ENCODE measurements at places on chromosomes 4 and X.

- DNase-seq: no peak
These were observed 210.4 kb downstream of the MID1IP1 start for GRCh38 chrX:39011454-39012221.

DNA sequence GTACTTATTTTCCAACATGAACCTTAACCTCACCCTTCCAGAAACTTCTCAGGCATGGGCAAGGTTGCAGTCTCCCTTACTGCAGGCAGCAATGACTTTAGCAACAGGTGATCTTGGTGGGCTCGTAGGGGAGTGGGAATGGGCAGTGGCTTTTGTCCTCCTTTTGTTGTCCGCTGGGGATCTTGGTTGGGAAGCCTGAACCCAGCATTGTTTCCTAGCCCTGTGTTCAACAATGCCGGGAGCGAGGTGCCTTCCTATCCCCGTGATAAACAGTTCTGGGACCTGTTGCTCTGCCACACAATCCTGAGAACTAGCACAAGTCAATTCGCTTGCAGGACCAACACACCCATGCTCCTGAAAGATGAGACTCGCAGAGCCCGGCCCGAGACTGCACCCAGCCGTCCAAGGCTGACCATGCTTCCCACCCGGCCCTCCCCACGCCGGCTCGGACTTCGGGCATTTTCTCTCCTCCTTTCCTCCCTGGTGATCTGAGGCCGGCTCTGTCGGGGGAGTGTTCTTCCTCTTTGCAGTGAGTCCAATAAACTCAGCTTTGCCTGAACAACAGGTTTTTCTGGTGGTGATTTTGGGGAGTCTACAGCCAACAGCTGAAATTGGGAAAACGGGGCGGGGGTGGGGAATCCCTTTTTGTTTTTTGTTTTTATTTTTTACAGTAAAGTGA is 20.2 kb downstream of the IRAK1 start:
- DNase-seq: no peak

DNA sequence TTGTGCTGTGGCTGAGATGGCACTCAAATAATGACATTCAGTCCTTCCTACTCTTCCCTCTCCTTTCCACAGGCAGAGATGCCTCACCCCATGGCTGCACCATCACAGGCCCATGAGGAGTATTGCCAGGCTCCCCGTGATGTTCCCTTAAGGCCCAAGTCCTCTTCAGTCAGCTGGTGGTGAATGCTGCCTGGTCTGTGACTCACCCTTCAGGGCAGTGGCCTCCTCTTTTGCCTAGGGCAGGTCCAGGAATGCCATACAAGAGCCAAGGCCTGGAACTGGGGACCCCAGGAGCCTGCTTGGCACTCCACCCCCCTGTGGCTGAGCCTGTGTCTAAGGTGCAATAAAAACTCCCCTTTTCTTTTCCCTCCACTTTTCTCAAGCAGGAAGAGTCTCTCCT is 144.2 kb upstream of the GEMIN8 start:
- no peak for DNase-seq

DNA sequence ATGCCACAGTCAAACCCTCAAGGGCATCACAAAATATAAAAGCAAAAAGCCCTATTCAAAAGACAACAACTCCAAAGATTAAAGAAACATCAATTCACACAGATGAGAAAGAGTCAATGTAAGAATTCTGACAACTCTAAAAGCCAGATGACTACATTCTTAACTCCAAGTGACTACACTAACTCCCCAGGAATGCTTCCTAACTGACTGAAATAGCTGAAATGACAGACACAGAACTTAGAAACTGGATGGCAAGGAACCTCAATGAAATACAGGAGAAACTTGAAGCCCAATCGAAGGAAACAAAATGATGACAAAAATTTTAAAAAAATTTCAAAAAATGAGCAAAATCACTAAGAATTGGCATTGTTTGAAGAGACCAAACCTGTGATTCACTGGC is 1047.6 kb upstream of the PCDH10 start:
- no peak for DNase-seq

DNA sequence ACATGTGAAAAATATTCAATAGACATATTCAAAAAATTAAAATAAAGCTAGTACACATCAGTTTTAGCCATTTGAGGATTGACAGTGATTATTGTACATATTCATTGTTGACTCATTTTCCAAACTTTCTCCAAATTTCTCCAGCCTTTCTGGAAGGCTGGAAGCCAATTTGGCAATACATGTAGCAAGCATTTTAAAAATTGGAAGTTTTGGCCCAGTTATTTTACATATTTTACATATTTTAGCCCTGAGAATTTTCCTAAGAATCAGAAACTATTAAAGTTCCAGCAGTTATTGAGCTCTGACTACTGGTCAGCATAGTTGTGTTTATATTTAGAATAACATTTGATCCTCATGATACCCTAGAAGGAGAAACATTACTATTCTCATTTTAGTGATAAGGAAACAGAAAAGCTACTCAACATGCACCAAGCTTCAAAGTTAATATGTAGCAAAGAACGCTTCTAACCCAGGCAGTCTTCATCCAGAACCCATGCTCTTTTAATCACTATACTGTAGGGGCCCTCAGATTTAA is 3.2 kb downstream of the CABS1 start:
- DNase-seq: no peak

GRCh38 chr4:8745005-8745790 is 126.4 kb downstream of the HMX1 start:
- no peak for DNase-seq

GRCh38 chrX:83145876-83146275 is 362.2 kb upstream of the POU3F4 start:
- no peak for DNase-seq

GRCh38 chr4:87944967-87945366 is 30.5 kb upstream of the SPP1 start:
- DNase-seq: no peak

DNA sequence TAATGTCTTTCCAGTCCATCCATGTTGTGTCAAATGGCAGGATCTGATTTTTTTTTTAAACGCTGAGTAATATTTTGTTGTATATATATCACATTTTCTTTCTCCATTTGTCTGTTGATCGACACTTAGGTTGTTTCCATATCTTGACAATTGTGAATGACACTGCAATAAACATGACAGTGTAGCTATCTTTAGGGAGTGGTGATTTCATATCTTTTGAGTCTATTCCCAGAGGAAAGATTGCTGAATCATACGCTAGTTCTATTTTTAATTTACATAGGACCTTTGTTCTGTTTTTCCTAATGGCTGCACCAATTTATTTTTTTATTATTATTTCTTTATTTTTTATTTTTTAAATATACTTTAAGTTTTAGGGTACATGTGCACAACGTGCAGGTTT is 470.7 kb downstream of the CCSER1 start:
- no peak for DNase-seq

DNA sequence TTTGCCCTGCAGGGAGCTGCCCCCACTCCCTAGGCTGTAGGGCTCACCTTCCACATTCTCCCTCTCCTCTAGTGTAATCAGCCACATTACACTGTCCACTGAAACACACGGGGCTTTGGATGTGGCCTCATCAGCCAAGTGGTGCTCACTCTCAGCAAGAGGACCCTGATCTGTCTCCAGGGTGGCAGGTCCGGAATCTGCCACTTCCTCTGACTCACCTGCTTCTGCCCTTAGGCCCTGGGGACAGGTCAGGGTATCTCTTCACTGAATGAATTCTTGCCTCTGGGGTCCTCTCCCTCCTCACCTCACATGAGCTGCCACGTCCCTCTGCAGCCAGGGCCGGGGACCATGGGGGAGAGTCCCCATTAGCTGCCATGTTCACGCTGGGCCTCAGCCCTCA is 15.9 kb downstream of the ZNF41 start:
- no peak for DNase-seq

DNA sequence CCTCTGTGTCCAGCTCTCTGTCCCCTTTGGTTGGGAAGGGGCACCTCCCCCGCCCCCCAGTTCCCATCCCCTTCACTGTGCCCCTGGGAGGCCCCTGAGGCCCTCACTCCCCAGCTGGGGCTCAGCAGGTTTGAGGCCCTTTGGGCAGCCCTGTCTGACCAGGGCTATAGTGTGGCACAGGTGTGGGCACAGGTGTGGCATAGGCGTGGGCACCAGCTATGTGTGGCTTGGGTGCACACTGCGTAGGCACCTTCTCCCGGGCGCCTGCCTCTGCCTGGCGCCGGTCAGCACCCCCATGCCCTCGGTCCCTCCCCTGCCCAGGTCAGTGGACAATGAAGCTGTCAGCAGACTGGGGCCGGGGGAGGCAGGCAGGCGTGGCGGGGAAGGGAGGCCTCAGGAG is 7.5 kb upstream of the FGFR3 start:
- DNase-seq: no peak

GRCh38 chrX:149491812-149492211 is 13.3 kb downstream of the IDS start:
- DNase-seq: no peak

- no peak for DNase-seq
These were observed 21.3 kb upstream of the SFRP2 start for GRCh38 chr4:153809916-153810810.

GRCh38 chrX:19886883-19887531 is 393 bp downstream of the SH3KBP1 start:
- peak; percentile 64 for DNase-seq

DNA sequence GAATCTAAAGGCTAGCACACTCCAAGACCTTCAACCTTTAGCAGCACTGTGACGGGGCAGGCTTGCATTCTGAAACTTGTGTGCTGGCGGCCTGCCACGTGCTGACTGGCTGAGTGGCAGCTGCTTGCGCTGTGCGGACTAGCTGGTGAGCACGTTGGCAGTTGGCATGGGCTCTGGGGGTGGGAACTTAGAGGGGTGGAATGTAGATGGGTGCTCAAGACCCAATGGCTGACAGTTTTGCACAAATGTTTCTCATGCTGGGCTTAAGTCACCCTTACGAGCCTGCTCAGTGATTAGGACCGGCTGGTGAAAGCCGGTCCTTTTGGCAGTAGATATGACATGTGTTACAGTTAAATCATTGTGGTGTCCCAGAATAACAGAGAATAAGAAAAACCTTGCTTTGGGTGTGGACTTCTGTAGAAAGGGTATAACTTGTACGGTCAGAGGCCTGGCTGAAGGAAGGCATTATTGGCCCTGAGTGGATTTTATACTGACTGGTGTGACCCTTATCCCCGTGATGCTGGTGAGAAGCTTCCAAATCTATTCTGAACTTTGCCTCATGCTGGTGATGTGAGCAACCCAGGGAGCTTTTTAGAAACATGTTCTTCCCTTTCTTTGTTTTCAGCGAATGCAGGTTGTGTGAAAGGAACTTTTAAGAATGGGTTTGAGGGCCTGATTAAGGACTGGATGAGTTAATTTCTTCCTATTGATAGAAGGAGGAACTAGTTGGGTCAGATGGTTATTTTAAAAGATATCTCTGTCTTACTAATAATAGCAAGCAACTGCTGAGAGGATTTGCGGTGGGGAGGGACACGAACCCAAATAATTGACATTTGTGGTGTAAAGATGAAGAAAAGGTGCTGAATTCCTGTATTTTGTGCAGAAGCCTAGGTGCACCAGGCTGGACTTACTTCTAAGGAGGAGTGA is 107.4 kb upstream of the SLC4A4 start:
- no peak for DNase-seq

DNA sequence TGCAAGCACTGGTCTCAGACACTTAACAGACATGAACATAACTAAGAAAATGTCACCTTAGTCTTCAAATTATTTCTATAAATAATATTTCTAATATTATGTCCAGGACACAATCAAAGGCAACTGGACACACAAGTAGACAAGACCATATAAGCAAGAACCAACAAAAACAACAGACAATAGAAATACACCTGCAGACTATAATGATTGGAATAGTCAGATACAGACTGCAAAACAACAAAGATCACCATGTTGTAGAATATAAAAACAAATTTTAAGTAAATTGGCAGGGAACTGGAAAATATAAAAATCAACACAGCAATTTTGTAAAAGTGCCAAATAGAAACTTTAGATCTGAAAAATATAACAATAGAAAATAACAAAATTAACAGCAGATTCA is 220.7 kb downstream of the CLCN4 start:
- DNase-seq: no peak

GRCh38 chr4:182885022-182885737 is 32.0 kb downstream of the DCTD start:
- DNase-seq: no peak

DNA sequence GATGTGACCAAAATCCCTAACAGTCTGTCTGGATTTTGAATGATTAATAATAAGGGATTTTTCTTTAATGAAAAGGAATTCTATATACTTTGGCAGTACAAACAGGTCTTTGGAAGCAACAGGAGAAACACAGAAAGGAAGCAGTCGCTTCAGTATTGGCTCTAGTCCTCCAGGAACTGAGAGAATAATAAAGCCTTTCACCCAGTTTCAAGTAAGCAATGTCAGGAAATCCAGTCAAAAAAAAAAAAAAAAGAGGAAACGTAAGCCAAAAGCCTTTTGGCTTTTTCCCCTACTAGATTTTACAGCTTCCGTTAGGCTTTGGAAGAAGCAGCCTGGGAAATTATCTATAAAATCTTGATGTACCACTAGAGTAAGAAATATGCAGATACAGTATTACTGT is 61.7 kb upstream of the HDAC8 start:
- DNase-seq: no peak

DNA sequence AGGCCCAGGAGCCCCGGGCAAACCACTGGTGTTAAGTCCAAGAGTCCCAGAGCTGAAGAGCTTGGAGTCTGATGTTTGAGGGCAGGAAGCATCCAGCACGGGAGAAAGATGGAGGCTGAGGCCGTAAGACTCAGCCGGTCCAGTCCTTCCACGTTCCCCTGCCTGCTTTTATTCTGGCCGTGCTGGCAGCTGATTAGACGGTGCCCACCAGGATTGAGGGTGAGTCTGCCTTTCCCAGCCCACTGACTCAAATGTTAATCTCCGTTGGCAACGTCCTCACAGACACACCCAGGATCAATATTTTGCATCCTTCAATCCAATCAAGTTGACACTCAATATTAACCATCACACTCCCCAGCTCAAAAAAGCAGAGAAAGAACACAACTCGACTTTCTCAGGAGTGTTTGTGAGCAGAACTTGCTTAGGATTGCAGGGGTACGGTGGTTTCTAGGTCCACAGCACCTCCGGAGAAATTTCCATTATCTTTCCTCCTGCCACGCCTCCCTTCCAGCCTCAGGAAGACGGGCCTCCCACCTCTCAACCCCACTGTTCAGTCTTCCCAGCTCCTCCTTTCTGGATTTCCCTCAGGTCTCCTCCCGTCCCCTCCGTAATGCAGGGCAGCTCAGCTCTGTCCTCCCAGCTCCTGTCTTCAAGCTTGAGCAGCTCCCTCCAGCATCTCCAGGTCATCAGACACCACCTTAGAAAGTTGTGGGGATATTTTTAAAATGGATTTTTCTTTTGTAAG is 13.3 kb upstream of the TMEM271 start:
- no peak for DNase-seq

DNA sequence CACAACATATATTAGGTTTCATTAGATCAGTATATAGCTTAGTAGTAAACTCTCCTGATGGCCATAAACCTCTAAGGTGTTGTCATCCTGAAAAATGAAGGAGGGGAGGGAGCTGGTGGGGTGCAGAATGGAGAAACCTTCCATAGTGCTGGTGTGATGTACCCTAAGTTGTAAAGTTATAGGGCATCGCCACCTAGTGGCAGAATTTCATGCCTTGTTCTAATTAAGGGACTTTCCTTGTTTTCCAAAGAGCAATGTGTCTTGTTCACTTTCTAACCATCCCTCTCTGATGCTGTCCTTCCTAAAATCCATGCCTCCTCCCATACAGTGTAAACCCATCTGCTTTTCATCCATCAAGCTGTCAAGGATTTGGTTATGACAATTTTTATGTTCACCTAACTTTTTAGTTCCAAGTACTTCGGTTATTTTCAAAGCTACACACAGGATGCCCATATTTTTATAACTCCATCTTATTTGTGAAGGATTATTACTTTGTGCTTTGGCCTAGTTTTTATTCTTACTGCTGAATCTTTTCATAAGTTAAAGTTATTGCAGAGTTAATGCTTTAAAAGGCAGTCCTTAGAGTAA is 4.5 kb downstream of the NBDY start:
- peak; percentile 83 for DNase-seq

GRCh38 chr4:168797194-168797593 is 212.9 kb downstream of the CBR4 start:
- no peak for DNase-seq

Data from Karpas-422 (cell line).